Stimulated activated CD4-positive, alpha-beta T cell treated with anti-CD3 and anti-CD28 coated beads, TNF-alpha, amount 100 ng/mL, for 1 hour (primary cell): ENCODE measurements at places on chromosomes 16 and 17.

DNA sequence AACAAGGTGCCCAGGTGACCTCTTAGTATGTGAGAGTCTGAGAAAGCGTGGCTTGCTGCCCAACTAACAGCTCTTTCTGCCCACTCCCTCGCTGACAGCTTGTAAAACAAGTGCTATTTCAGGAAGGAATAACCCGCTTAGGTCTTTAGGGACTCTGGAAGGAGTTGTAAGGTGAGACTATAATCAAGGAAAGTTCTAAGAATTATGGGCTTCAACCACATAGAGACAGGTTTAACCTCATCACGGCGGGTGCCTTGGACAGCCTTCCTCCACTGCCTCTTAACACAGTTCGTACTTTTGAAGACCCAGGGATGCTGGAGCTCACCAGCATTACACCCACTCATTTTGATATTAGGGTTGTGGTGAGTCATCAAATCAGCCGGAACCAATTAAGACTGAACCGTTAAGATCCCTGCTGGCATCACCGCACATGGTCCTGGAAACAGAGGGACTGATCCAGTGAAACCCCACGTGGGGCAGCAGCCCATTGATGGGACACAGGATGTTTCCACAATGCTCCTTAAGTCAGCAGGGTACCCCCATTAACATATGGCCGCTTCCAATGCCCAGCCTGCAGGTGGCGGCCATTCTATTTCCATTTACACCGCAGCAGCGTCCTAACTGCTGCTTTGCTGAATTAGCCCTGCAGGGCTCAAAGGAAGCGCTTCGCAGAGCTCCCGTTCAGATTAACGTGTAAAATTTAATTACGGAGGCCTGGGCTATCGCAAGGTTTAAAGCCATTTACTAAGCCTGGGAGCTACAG is 176.6 kb upstream of the SDK2 start:
- DNase-seq = no peak

GRCh38 chr16:63216696-63217423 is 1180.6 kb upstream of the CDH8 start:
- no peak for DNase-seq

DNA sequence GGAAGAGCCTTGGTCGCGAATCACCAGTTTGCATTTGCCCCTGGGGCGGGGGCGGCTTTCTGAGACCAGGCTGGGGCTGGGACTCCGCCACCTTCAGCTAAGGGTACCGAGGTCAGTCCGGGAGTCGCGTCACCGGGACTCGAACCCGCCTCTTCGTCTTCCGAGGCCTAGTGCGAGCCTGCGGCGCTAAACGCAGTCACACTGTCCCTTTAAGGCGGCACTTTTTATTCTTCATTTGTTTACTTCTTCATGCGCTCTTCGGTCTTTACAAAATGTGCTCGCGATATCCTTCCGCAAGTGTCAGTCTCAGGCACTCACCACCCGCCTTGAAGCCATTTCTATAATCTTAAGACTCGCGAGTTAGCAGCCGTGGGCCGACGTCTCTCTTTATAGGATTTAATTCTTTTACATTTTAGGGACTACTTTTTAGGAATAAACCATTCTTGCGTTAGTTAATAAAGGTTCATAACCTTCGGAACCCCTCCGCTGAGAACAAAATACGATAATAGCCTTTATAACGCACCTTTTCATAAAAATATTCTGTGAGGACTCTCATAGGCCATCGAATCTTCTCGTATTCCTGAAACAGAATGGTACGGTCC is 593 bp upstream of the HEXIM1 start:
- DNase-seq = peak; percentile 41

- no peak for DNase-seq
These were observed 14.7 kb downstream of the COPZ2 start for GRCh38 chr17:48022901-48023300.

GRCh38 chr17:48726916-48727286 is 1.6 kb downstream of the HOXB13 start:
- DNase-seq = no peak

- no peak for DNase-seq
These were observed 7.7 kb downstream of the TEPSIN start for GRCh38 chr17:81231121-81231645.

DNA sequence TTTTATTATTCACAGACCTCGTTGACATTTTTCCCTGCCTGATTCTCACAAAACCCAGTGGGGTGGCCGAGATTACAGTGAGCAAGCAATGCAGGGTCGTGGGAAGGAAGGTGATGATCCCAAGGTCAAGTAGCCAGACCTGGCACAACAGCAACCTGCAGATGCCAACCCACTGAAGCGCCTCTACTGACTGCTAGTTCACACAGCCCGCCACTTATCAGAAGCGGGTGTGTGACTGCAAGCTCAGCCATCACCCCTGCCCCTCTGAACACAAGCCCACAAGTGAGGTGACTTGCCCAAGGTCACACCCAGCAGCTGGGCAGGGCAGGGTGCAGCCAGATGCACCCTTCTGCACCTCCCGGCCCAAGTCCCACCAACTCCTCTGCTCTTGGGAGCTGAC is 7.1 kb downstream of the TFAP4 start:
- no peak for DNase-seq

DNA sequence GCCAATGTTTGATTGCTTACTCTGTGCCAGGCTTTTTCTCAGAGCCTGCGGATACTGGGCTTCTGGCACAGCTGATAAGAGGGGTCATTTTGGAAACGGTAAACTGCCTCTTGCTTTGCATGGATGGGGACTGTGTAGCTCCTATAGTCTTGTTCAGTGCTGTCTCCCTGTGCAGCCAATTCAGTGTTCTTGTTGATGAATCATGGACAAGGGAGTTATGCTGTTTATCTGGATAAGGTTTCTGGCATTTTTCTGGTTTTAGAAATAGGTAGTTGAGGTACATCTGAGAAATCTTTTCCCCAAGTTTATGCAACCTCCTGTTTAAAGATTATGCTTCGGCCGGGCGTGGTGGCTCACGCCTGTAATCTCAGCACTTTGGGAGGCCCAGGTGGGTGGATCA is 16.7 kb upstream of the TANGO6 start:
- no peak for DNase-seq

DNA sequence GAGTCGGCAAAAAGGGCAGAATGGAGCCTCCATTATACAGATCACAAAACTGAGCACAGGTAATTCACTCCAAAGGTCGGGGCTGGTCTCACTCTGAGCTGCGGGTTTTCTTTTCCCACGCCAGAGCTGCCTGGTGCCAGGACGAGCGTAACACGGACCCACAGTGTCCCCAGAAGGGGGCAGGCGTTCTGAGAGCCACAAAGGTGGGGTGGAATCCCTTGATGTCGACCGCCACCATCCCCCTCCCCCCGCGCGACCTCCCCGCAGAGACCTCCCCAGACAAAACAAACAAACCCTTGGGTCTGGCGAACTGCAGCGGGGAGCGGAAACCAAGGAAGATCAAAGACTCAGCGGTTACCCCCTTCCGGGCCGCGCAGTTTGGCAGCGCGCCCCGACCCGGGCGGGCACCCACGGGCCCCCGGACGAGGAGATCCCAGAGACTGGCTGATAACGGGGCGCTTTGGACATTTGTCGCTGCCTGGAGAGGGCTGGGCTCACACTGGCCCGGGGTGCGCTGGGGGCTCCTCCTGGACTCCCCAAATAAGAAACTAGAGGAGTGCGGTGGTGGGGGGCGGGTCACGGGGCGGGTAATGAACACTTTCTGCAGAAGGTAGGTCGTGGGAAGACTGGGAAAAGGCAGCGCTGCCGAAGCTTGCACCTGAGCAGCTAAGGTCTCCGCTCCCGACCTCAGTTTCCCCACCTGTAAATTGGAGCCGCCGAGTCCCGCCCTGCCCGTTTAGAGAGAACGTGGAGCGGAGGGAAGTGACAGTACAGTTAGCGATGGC is 664 bp upstream of the NKD1 start:
- DNase-seq = peak; percentile 80

GRCh38 chr16:19746561-19746960 is 28.5 kb downstream of the IQCK start:
- no peak for DNase-seq

DNA sequence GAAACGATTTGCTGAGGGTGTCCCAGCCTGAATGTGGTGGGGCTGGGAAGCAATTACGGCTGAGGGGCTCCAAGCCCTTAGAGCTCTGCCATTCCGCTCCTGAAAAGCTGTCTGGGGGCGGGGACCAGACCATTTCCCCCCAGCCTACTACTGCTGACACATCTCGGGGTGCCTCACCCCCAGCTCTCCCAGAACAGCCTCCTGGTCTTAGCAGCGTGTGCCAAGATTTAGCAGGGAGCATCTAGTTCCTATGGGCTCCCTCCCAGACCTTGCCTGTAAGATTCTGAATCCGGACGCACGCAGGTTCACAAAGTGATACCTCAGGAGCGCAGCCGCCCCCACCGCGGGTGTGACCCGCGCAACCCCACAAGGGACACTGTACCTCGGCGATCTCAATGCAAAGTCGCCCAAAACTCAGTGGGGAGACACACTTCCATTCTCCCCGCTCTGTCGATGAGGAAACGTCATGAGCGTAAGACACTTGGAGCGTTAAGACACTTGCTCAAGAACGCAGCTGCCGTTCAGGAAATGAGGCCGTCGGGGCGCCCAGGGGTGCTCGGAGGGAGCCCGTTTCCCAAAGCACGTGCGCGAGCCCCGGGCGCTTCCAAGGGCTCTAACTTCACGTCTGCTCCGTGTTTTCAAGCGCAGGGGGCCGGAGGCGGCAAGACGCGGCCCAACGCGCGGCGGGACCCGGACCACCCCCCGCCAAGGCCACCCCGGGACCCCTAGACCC is 629 bp downstream of the GEMIN4 start:
- no peak for DNase-seq

DNA sequence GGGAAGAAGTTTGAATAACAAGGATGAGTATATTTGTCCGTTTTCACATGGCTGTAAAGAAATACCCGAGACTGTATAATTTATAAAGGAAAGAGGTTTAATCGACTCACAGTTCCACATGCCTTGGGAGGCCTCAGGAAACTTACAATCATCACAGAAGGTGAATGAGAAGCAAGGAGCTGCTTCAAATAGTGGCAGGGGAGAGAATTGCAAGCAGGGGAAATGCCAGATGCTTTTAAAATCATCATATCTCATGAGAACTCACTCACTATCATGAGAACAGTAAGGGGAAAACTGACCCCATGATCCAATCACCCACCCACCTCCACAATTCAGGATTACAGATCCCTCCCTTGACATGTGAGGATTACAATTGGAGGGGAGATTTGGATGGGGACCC is 212.8 kb upstream of the CDH8 start:
- DNase-seq = no peak

GRCh38 chr17:17177176-17177575 is 29.0 kb downstream of the PLD6 start:
- no peak for DNase-seq

GRCh38 chr16:67969254-67970039 is 1.0 kb upstream of the SLC12A4 start:
- no peak for DNase-seq

DNA sequence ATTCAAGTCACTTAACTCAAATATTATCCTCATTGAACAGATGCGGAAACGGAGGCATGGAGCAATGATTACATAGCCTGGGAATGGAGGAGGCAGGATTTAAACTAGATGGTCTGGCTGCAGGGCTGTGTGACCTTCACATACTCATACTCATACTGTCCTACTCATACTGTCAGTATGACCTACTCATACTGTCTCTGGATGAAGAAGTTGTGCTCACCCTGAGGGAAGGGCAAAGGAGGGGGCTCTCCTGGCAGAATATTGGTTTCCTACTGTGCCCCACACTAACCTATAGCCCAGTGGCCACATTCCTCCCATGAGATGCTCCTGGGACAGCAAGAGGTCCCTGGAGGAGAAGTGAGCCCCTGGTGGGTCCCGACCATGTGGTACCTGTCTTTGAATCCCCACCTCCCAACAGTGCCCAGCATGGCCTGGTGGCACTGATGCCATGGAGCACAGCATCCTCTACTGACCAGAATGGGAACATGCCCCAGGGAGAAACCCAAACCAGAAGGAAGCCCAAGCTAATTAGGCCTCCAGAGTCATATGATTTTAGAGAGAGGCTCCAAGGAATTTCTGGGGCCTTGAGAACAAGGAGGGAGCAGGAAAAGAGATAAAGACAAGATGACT is 197.3 kb upstream of the SDK2 start:
- DNase-seq = no peak

DNA sequence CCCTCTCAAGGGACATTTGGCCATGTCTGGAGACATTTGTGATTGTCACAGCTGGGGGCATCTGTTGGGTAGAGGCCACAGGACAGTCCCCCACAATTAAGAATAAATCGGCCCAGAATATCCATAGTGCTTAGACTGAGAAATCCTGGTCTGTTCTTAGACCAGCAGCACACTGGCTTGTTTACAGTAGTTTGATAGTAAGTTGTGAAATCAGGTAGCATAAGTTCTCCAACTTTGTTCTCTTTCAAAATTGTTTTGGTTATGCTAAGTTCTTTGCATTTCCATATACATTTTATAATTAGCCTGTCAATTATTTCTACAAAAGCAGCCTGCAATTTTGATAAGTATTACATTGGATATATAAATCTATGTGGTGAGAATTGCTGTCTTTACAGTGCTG is 6.8 kb downstream of the MGRN1 start:
- no peak for DNase-seq

DNA sequence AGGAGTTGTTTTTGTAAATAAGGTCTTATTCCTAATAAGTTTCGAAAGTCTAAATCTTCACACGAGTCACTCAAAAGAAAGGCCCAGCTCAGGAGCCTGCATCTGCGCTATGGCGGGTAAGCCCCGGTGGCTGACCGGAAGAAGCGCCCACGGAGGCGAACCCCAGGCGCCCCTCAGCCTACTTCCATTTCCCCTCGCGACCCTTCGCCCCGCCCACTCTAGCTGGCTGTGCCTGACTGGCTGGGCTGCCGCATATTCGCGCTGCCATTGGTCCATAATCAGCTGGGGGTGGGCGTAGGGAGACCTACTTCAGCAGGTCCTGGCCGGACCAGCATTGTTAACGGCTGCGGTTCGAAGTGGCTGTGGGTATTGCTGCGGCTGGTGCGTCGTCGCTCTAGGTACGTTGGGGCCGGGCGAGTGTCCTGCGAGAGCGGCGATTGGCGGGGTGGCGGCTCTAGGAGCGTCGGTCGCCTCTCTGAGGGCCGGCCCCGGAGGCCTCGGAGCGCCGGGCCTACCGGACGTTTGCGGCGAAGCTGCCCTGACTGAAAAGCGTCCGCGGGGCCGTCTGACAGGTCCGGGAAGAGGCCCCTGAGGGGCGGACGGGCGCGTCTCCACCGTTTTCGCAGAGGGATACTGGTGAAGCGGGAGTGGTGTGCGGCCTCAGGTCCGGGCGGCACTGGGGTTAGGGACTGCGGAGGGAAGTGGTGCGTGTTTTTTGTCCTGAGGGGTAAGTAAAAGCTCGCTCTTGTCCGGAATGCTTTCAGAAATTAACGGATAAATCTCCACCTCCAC is at the start of gene ATF7IP2:
Gene ATF7IP2 (plus strand): TSS at position 337 of the 792 bp plus-strand sequence. CDS start 44,560 bp downstream, outside the sequence.
- DNase-seq = peak; percentile 65

GRCh38 chr17:6981426-6981825 is 14.4 kb upstream of the ALOX12 start:
- DNase-seq = no peak
